ENCODE measurements at places on chromosomes 2 and 18.

DNA sequence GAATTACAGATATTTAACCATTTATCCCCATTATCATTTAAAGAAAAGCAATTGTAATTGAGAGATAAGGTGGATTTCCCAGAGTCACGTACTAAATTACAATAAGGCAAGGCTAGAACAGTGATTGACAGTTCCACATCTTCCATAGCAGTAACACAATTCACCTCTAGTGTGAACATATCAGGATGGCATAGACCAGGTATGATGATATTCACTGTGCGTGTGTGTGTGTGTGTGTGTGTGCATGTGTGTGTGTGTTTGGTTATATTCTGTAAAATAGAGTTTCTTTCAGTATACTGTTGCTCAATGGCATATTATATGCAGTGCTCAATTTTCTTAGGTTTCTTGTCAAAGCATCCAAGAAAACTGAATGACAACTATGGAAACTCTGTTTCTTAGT, 1.7 kb downstream of the SCN2A start:
- no peak for DNase-seq

DNA sequence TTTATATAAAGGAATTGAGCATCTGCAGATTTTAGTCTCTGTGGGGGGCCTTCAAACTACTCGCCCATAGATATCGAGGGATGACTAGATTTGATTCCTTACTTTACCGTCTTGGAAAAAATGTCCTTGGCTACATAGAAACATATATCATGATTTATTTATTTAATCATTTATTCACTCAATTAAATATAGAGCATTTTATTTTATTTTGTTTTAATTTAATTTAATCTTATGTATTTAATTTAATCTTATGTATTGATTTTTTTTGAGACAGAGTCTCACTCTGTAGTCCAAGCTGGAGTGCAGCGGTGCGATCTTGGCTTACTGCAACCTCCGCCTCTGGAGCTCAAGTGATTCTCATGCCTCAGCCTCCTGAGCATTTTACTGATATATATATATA, 105.4 kb downstream of the SCN9A start:
- DNase-seq, result no peak

DNA sequence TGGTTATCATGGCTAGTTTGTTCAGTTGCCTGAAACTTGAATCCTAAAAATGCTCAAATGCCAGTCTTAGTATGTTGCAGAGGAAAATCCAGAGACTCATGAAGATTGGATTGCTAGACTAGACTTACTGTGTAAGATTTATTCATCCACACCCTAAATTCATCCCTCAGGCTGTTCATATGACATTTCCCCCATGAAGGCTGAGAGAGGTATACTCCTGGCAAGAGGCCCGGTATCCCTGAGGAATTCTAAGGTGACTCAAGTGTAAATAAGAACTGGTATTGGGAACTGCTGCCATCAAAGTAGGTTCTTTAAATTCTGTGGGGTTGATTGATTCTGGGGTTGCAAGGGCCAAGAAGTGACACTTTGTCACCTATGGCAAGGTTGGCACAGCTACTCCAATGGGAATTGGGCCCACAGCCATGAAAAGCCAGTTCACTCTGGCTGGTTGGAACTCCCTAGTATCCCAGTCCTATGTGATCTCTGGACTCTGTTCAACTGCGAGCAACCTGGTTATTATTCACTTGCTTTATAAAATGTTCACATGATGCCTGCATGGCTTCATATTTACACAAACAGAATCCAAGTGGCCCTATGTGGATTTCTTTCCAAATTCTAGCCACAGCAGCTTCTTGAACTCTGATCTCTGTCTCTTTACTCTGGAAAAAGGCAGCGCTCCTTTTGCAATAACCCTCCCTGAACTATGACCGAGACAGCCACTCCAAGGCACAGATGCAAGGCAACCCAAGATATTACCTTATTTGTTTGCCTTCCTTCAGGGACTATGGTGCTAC, 429.1 kb downstream of the CBLN2 start:
- DNase-seq, result no peak

DNA sequence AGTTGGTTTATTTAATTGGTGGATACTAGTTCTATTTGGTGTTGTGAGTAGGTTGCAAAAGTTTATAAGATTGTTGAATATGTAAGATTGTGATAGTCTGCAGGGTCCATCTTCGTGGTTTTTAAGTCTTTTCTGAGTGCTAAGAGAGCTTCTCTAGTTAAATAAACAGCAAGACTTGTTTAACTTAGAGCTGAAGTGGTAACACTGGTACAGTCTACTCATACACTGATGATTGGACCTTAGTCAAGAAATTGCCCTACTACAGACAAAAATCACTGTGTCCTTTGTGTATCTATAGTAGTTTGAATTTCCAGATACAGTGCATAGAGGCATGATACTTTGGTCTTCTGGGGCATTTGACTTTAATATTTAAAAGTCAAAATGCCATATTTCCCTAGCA, 94.6 kb downstream of the PHLPP1 start:
- no peak for DNase-seq

DNA sequence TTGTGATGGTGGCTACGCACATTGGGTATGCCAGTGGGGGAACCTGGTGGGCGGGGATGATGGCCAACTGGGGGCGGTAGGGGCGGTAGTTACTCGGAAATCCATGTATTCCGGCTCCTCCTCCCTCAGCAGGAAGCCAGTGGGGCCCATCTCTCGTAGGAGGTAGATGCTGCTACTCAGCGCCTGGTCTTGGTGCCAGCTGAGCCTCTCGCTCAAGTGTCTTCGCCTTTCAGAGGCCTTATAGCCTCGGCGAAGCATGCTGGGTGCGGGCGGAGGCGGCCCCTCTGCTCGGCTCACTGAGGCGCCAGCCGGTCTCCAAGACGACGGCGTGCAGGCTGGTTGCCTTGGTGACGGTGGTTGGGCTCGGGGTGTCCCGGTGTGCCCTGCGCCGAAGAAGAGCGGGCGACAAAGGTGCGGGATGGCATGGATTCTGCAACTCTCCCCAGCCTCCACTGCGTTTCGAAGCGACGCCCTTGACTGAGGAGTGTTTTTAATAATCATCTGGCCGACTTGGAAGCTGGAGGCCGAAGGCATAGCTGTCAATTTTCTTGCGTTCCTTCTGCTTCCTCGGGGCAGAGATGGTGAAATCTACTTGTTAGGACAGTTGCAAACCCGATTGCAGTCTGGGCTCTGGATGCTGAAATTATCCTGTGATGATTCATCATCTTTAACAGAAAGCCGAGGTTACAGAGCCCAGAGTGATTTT, at the start of gene ZSWIM2:
ZSWIM2 (minus strand) TSS at position 298 of the 706 bp plus-strand sequence; CDS start at position 258, 40 bp downstream.
- DNase-seq, result no peak

- no peak for DNase-seq
These were observed 41.5 kb downstream of the MARCHF7 start for GRCh38 chr2:159753797-159754196.

GRCh38 chr2:108594132-108594981, 60.1 kb downstream of the LIMS1 start:
- DNase-seq, result no peak

DNA sequence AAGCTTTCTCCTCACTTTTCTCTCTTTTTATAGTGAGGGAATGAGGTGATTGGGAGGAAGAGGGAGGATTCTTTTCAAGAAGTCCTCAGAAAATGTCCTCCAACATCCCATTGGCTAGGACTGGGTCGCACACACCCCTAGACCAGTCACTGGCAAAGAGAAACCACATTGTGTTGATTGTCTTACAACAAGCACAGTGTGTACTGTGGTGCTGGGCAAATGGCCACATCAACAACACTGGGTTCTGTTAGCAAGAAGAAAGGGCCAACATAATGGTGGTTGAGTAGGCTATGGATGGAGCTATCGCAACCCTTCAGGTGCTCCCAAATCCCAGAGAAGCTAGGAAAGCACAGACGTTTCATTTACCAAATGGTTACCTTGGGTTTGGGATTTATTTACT, 18.7 kb upstream of the PTPN4 start:
- no peak for DNase-seq

DNA sequence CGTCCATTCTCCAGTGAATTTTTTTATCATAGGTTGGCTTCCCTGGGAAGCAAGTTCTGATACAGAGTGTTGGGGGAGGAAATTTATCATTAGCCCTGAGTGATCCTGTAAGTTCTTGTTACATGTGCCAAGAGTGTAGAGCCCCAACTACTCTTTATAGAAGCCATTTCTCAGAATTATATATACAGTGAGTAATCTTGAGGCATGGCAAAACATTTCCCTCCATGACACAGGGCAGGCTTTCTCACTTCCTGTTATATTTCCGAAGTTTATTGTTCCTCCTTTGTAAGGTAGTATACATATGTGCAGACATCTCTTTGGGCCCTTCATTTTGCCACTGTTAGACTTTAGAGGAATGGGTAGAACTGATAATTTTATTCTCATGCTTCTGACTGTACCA, 484.7 kb upstream of the NRXN1 start:
- no peak for DNase-seq

DNA sequence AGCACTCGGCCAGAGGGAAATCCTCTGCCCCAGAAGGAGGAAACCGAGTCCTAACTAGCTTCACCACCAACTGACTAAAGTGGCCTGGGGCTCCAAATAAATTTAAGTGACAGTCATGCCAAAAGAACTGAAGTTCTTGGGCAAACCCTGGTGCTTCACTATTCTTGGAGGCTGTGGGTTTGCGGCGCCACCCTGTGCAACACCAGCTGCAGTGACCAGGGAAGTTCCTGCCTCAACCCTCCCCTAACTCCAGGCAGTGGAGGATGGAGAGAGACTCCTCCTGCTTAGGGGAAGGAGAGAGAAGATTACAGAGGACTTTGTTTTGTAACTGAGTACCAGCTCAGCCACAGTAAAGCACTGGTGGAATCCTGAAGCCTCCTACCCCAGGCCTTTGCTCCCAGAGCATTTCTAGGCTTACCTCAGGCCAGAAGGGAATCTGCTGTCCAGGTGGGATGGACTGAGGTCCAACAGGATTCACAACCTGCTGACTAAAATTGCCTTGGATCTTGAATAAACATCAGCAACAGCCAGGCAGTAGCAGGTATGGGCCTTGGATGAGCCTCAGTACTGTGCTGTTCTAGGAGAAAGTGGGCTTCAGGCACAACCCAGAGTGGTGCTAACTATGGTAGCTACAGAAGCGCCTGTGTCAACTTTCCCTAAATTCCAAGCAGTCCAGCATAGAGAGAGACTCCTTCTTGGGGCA, 29.4 kb upstream of the BMP10 start:
- DNase-seq, result no peak

GRCh38 chr2:118843483-118844132, 3.8 kb downstream of the EN1 start:
- no peak for DNase-seq

DNA sequence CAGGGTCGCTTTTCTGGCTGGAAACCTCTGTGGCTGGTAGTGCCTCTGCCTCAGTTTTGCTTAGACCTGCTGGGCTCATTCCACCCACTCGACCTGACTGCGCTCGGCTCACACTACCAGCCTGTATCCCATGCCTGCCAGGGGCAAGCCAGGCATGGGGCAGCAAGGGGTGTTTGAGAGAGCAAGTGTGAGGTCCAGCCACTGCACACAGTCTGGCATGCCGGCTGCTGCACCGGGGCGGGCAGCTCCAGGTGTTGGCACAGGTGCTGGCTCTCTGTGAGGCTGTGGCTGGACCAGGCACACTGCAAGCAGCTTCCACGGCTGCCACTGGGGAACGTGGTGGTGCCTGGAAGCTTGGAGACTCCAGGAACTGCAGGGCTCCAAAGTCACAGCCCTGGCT, 90.9 kb downstream of the ATAD2B start:
- DNase-seq, result no peak

DNA sequence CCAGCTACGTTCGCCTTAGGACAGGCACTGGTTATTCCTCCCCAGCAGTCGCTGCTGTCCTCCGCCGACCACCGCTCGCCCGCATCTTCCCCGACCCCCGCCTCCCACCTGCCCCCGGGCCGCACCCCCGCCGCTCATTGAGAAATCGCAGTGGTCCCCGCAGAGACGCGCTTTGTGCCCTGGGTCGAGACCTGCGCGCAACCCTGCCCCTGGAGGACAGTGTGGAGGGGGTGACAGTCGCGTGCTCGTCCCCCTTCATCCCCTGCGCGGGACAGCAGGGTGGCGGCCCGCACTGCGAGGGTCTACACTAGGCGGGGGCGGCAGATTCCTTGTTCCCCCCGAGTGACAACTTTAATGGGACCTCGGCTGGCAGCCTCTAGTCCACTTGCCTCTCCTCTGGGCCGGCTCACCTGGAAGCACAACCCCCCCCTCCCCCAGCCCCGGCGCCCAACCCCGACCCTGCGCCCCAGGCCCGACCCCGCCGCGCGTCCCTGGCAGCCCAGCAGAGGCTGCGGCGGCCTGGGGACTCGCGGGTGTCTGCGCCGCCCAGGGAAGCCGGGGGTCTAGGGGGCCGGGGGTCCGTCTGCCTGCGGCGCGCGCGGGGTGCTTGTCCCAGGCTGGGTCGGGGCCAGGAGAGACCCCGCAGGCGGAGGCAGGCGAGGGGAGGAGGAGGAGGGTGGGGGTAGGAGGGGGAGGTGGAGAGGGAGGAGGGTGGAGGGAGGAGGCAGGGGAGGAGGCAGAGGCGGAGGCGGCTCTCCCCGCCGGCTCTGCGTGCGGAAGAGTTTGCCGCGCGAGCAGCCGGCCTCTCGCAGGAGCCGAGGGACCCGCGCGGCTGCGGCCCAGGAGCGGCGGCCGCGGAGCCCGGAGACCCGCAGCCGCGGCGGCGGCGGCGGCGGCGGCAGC, at the start of gene NPAS2:
NPAS2 (plus strand) TSS at position 770 of the 903 bp plus-strand sequence. CDS start 84,616 bp downstream, outside the sequence.
- DNase-seq, result no peak

DNA sequence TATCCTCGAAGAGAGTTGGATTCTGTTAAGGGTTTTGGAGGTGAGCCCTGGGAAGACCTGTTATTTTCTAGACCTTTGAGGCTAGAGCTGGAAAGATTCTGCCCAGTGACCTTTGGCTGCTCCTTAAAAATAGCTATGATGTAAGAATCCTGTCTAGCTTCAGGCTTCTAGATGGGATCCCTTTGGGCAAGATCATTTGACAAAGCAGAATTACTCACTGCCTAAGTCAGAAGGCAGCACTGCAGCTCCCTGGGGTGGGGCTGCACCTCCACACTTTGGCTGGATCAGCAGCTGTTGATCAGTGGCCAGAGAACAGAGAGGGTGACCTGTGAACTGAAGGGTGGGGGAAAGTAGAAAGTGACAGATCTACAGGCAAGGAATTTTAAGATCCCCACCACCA, 103.8 kb downstream of the ASAP2 start:
- DNase-seq, result no peak

GRCh38 chr2:229174794-229175496, 96.1 kb downstream of the PID1 start:
- DNase-seq, result no peak

All from activated naive CD4-positive, alpha-beta T cell (primary cell).